ENCODE measurements at places on chromosomes 11 and 22. TPM values are rescaled to one million over a fixed set of nuclear protein-coding genes. Genes with fewer than 3 reads are reported as not detected.

Gene PLEKHB1
- 12.3 TPM for total RNA-seq

Gene HORMAD2
- not detected for total RNA-seq

Gene CCDC15
- 1.2 TPM for total RNA-seq

Gene INTS4
- total RNA-seq, result 21.5 TPM

Gene OR9G4
- total RNA-seq, result not detected

Gene MAP6
- total RNA-seq, result 2.6 TPM

Gene DEFB131B
- total RNA-seq, result not detected

Gene FERMT3
- 10.9 TPM for total RNA-seq

- DNase-seq, result no peak
Observed at GRCh38 chr11:129148487-129148886, 43.6 kb downstream of the ARHGAP32 start.

DNA sequence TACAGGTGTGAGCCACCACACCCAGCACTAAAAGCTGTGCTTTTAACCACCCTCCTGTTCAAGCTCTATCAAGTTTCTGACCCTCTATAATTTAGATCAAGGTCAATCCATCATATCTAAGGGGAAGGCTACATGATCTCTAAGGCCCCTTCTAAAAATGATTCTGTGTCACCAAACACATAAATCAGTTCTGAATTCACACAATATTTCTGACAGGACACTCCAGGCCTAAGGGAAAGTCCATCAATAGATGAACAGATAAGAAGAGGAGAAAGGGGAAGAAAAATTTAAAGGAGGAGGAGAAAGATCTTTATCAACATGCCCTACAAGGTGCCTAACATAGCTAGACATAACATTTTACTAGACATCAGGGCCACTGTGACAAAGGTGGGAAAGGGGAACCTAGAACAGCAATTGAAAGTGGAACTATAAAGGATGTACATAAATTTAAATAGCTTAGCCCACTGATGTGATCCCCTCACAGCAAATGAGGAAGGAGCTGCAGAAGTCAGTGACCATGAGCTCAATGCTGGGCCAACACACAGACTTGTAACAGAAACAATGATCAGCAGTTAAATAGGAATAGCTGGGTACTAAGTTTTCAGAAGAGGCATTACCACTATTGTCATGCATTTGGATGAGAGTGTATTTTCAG lies 4.7 kb downstream of the PRCP start:
- DNase-seq, result no peak

- DNase-seq, result no peak
Observed at GRCh38 chr11:36757075-36757474, 159.0 kb upstream of the RAG2 start.

DNA sequence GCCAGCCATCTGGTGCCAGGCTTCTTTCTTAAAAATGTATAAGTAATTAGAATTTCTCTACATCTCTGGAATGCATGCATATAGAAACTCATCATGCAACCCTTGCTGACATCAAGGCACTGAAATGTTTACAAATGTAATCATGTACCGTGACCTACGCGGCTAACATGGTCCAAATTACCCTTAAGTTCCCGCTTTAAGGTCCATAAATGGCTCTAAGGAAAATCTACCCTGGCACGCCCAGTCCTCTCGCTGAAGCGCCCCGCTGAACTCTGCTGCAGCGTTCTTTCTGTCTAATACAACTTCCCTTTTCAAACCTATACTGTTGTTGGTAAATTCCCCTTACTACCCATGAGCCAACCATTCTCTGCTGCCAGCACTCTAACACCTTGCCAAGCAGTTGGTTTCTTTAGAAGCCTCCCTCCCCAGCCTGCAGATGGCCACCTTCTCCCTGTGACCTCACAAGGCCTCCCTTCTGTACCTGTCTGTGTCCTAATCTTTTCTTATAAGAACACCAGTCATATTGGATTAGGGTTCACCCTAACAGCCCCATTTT lies 13.5 kb upstream of the HMOX1 start:
- peak; percentile 52 for DNase-seq

DNA sequence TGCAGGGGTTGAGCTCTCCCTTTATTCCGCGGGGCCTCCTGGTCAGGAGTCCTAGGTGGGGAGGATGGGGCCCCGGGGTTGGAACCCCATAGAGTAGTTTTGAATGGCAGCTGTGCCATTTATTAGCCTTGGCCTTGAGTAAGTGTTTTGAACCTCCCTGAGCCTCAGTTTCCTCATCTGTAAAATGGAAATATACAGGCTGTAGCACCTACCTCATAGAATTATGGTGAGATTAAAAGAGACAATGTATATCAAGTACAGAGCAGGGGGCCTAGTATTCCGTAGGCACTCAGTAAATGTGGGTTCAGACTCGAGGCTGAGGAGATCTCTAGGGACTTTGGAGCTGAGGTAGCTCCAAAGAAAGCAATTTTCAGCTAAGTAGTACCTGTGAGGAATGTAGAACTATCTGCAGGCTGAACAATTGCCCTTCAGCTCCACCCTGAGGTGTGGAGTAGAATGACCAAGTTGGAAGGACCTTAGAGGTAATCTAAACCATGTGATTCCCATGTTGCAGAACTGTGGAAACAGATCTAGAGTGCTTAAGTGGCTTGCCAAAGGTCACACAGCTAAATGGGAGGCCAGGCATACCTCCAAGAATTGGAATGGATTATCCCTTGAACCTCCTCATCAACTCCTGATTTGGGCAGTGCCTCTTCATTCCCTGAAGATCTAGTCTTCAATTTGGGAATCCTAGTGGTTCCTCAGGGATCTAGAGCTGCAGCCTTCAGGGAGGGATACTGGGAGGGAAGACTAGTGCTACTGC lies 682 bp downstream of the PGAP2 start:
- peak; percentile 68 for DNase-seq

DNA sequence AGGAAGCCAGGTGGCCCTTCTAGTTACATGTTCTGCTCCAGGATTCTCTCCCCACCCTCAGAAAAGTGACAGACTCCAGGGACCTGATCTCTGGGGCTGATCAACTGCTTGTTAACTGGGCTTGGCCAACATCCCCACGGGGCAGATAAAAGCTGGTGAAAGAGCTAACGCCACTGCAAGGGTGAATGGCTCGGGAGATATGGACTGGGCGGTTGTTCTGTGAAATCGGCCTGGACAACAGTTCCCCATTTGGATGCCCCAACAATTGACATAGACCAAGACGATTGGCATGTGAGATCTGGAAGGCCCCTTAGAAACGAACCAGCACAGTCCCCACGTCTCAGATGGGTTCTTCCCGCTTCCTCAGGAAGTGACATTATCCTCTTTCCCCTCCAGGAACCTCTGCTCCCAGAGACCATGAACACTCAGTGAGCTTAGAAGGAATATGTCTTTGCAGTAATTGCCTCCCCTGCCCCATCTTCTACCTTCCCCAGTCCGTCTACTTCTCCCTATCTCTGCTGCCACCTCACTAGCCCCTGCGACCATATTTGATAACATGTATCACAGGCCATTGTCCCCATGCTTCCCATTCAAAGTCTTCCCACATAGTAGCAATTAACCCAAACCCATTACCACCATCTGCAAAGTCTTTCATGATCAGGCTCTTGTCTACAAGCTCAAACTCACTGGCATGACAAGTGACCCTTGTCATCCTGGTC lies 5.6 kb upstream of the PRG2 start:
- no peak for DNase-seq

- no peak for DNase-seq
Observed at GRCh38 chr22:20147237-20147988, 3.4 kb downstream of the CCDC188 start.

DNA sequence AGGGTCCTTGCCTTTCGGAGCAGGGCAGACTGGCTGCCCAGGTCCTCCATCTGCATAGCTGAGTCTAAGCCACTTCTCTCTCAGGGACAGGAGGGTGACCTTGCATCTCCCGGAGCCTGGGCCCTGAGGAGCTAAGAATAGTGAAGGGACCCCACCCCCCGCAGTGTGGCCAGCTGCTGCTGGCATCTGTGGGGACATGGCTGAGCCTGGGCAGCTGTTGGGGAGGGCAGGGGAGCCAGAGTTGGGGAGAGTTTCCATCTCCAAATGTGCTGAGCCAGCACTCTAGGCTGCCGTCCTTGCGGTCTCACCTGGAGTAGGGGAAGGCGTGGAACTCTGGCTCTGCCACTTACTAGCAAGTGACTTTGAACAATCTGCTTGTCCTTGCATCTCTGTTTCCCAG lies 34.8 kb upstream of the SHISAL1 start:
- DNase-seq, result no peak

DNA sequence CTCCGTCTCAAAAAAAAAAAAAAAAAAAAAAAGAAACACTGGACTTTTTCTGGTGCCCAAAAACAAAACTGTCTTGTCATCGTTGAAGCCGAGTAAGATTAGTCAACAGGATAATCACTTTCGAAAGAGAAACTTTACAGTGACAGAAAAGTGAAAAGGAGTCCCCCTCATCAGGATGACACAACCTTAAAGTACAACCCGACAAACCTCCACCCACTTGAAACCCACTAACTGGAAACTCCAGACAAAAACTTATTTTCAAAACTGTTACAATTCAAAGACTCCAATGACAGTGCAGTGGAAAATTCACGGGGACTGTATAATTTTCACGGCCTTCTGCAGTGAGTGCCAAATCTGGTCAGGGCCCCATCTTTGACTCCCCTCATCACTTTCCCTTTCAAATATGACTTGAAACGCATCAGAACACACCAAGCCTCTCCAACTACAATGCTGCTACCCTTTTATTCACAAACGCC lies 1.3 kb downstream of the DENND5A start:
- DNase-seq, result no peak

DNA sequence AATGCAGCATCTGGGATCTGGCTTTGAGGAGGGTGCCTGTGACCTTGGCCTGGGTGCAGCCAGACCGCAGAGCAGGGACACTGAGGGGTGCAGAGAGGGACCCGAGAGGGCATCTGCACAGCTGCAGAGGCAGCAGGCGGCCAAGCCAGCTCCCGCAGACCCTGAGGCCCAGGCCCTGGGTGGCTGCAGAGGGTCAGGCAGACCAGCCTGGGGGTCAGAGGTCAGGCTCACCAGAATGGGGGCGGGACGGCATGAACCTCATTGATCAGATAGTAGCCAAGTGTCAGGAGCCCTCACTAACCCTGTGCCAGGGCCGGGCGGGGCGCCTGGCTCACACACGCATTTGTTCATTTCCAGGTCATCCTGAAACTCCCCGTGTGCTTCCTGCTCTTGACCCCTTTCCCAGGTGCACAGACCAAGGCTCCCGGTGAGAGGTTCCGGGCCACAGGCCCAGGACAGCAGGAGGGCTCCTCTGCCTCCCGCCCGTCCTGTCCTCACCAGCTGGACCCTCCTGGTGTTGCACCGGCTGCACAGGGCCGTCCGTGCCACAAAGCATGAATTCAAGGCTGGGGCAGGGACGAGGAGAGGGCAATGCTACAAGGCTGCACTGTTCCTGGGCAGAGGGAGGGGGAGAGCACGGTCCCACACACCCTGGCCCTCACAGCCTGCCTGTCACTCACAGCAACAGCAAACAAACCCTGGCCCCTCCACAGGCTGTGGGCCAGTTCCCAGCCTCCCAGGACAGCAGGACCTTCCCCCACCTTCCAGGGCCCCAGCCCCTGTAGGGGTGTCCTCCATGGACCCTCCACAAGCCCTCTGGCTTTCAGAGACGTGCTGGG lies 3.3 kb downstream of the RTN4R start:
- DNase-seq, result no peak

DNA sequence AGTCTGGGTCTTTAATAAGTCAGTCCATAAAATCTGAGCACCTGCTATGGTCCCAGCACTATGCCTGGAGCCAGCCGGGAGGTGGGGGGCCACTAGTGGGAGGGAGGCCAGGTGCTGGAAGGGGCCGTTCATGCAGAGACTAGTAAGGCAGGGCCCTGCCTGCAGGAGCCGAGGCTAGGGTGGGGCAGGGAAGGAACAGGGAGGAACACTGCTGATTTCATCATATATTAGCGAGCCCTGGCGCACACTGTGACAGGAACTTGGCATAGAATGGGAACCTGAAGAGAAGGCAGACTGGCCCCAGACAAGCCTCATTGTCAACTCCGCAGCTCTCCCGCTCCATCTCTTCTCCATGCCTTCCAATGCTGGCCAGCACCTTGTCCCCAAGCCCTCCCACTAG lies 7.1 kb downstream of the VSIG10L2 start:
- DNase-seq, result peak; percentile 57

DNA sequence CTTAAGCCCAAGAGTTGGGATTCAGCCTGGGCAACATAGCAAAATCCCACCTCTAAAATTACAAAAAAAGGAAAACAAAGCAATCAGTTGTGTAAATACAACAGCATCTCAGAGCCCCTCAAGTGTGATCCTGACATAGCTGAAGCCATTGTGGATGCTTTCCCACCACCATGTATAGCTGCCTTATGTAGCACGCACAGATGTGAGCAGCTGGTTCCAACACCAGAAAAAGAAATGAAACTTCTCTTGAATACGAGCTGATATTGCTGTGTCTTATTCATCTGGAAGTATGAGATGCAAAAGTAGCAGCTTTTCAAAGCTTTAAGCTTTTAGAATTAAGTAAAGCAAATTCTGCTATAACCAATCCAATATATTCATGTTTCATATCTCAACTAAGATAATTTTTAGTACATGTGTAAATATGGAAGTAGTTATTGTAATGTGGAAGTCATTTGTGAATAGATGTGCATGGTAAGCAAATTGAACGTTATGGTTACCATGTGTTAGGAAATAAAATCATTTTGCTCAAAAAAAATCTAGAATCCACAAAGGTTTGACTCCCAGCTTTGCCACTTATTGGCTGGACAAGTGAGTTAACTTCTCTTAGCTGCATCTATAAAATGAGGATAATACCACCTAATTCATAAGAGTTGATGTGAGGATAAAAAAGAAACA lies 63.2 kb downstream of the SGSM3 start:
- DNase-seq, result no peak

DNA sequence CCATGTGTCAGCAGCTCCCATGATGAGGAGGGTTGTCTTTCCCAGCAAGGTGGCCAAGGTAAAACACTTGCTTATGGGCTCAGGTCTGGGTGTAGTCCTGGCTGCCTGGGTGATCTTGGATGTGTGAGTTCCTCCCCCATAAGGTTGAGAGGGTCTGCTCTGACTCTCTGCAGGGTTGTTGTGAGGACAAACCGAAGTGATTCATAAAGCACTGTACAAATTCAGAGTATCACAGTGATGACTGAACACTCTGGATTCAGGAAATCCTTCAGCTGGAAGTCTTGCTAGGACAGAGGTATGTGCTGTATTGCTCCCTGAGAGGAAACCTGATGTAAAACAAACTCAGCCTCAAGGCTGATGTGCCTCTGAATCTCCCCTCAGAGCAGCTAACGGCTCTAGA lies 220.9 kb upstream of the PITPNB start:
- no peak for DNase-seq
